ENCODE measurements at places on chromosomes 7 and 10.
A peak's percentile ranks its signal among the peaks of the same experiment; 100 is the strongest.

GRCh38 chr7:136046548-136046947, 69.4 kb upstream of the MTPN start:
- no peak for DNase-seq

GRCh38 chr7:33619264-33619663, 286.1 kb upstream of the BMPER start:
- DNase-seq = no peak

GRCh38 chr10:78377356-78377755, 343.7 kb downstream of the RPS24 start:
- DNase-seq = no peak

GRCh38 chr10:12193193-12193592, 2.5 kb downstream of the NUDT5 start:
- no peak for DNase-seq

- DNase-seq = no peak
Measured at GRCh38 chr7:15625466-15625865, 61.0 kb downstream of the MEOX2 start.

- no peak for DNase-seq
Measured at GRCh38 chr7:924541-925231, 29.8 kb downstream of the ADAP1 start.

DNA sequence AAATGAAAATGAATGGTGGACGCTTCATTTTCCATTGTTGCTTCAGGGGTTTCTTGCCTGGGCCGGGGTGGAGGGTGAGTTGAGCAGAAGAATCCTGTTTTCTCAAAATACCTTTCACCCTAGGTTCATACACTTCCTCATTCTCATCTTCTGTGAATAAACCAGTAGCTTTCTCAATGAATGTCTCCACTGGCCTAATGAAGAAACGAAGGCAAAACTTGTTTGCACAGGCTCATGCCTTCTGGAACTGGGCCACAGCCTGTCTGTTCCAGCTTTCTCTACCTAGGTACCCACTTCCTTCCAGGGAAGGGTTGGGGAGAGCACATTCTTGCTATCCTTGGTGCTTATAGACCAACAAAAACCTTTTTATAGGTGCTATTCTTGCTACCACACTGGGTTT, 21.3 kb downstream of the STMP1 start:
- DNase-seq = no peak

- DNase-seq = no peak
Measured at GRCh38 chr10:102917314-102917961, 656 bp upstream of the CNNM2 start.

GRCh38 chr10:48389272-48389671, 82.8 kb downstream of the MAPK8 start:
- DNase-seq = no peak

DNA sequence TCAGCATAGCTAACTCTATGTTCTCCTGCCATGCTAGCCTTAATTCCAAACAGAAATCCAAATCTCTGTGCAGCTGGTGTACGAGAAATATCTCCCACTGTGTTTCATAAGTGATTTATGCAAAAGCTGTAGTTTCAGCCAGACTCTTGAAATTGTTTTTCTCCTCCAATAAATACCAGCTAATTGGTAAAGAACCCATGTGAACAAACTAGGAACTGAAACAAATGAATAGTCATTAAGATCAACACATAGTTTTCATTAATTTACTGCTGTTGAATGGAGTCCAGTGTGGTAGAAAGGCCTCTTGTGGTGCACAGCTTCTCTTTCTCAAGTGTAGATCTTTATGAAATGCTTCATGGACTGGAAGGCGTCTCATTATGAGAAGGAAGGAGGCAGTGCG, 18.4 kb downstream of the PPP1R17 start:
- DNase-seq = no peak

DNA sequence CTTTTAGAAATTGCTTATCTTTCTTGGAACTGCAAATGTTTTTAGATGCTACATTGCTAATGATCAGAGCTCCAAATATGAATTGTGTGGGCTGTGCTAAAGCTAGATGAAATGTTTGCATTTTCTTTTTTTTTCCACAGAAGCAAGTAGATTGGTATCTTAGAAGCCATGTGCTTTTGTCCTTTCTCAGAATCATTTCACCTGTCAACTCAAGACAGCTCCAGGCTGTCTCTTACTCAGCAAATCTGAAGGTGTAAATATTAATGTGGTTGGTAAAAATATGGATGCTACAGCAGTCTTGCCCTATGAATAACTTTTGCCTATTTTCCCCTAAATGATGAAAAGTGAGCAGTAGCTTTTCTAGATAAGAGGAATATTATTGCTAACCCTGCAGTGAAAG, 41.2 kb downstream of the AP3M1 start:
- no peak for DNase-seq

- no peak for DNase-seq
Measured at GRCh38 chr10:92757066-92757710, 67.4 kb downstream of the HHEX start.

DNA sequence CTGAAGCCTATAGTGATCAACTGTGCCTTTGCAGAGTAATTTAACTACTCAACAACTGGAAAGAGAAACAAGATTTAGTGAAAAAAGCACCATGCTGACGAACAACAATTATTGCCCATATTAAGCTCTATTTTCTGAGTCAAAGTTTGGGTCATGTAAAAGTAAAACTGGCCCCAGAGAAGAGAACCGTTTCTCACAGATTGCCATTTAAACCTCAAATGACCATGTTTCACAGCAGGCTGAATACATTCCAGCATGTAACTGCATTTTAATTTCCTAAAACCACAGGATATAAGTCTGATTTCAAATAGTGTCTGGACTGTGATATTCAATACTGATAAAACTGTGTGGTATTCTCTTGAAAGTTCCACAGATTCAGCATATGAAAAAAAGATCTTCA, 140.7 kb downstream of the ATE1 start:
- no peak for DNase-seq

DNA sequence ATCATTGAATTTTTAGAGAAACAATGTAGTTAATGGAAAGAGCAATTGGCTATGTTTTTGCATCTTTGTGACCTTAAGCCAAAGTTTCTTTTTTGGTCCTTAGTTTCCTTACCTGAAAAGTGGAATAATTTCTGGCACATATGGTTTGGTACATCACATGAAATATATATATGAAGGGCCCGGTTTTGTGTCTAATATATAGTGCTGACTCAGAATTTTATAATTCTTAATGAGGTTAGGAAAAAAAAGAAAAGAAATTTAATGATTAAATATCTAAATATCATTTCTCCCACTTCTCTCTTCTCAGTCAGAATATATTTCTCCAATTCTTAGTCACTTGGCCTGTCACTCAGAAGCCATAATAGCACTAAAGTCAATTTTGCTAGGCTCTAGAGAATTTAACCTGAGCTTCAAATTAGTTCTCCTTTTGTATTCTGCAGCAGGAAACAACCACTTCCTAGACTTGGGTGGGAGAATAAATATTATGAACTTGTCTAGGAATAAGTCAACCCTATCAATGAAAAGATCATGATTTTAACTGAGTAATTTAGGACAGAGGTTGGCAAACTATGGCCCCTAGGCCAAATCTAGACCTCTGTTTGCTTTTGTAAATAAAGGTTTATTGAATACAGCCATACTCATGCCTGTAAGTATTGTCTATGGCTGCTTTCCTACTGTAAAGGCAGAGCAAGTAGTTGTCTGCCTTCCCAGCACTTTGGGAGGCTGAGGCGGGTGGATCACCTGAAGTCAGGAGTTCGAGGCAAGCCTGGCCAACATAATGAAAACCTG, 34.6 kb downstream of the PPP1R9A start:
- DNase-seq = peak; percentile 46

DNA sequence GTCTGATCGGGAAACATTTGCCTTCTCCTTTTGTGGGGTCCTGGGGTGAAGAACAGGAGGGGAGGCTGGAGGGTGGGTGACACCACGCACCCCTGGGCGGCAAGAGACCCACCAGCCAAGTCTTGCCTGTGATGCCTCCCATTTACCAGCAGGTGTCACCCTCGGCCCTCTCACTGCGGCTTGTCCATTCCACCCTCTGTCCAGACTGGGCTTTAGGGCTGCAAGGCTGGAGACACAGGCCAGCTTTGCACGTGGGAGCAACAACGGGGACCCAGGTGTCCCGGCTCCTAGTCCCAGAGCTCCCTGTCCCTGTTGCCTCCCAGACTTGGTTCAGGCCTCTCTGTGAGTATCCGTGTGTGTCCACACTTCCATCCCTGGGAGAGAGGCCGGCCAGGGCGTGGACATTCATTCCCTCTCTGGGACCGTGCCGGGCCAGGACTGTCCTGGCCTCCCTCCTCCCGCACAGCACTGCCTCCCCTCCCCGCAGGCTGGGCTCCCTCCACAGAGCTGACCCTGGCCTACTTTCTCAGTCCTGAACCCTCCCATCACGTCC, 36.2 kb upstream of the GTF2IRD1 start:
- DNase-seq = no peak

- no peak for DNase-seq
Measured at GRCh38 chr7:150507947-150508602, 6.6 kb upstream of the GIMAP7 start.

DNA sequence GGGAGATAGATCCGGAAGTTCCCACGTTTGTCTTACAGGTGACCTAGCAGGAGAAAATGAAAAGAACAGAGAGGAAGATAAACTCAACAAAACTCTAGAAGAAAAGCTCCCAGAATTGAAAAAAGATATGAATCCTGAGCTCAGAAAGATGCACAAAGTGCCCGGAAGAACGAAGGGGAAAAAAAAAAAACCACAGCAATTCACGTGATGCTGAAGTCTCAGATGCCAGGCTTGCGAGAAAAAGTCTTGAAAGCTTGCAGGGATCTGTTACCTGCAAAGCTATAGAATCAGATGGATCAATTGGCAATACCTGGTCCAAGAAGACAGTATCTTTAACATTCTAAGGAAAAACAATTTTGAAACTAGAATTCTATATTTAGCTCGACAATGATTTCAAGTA, 33.5 kb downstream of the CARD11 start:
- DNase-seq = no peak

- no peak for DNase-seq
Measured at GRCh38 chr10:89078724-89079672, 88.4 kb downstream of the FAS start.

GRCh38 chr10:118239236-118239630, 102.9 kb downstream of the FAM204A start:
- no peak for DNase-seq

GRCh38 chr7:41501006-41501405, 201.9 kb downstream of the INHBA start:
- no peak for DNase-seq

DNA sequence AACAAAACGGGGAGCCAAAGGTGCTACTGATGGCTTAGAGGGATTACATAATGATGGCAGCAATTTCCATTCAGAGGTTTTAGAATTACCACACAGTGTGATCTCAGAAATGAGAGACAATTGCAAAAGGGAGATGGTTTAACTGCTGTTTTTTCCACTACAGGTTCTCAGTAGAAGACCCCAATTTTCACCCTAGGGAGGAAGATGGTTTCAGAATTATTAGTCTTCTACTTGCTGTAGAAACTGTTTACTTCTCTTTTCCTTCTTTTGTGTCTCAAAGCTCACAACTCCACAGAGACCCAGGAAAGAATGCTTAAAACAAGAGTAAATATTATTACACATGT, 226.5 kb downstream of the INHBA start:
- no peak for DNase-seq

DNA sequence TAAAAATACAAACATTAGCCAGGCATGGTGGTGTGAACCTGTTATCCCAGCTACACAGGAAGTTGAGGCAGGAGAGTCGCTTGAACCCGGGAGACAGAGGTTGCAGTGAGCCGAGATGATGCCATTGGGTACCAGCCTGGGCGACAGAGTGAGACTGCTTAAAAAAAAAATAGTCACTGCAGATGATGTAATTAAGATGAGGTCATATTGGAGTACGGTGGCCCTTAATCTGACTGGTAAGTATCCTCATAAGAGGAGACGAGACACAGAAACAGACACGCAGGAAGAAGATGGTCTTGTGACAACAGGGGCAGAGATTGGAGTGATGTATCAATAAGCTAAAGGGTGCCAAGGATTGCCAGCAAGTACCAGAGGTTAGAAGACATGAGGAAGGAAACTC, 156.0 kb downstream of the FAM107B start:
- no peak for DNase-seq

DNA sequence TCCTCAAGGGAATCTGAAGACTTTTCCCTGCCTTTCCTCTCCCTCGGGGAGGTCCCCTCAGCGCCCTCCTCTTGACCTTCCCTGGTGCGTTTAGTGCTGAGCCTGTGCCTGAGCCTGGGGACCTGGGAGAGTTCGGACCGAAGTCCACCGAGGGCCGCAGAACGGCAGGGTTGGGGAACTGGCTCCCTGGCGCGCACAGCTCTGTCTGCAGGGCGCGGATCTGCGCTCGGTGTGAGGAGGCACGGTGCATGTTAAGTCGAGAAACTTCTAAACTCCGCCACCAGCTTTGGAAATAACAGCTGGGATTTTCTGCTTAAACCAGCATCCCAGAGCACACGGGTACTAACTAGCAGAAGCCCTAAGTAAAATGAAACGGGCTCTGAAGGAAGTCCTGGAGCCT, 44.2 kb upstream of the SLC29A4 start:
- DNase-seq = no peak

DNA sequence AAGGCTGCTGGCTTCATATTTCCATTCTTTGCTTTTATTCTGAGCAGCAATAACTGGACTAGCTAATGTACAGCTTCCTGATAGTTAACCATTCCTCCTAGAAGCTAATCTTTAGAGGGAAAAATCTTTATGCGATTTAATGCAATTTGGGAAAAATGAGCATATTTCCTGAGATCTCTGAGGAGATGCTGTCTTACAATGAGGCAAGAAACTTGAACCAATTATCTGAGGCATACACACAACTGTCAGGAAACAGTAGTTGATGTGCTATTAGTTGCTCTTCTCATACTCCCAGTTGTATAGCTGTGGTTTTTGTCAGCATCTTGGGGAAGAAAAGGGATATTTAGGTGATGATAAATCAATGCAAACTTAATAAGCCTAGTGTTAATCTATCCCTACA, 265.9 kb downstream of the NEBL start:
- no peak for DNase-seq

DNA sequence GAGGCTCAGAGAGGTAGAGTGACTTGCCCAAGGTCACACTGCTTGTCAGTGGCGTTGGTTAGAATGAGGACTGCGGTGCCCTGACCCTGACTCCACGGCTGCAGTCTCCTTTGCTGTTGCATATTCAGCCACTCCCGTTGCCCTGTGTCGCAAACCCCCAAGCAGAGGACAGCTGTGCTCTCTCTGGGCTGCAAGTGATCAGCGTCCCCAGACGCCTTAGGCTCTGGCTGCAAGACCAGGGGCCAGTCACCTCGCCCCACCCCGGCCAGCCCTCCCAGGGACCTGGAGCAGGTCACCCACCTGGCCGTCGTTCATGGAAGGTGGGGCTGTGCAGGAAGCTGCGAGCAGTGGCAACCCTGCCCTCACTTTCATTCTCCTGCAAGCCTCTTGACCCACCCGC, 51.7 kb upstream of the NANOS1 start:
- no peak for DNase-seq

- DNase-seq = no peak
Measured at GRCh38 chr7:157469181-157470016, 132.6 kb downstream of the DNAJB6 start.

DNA sequence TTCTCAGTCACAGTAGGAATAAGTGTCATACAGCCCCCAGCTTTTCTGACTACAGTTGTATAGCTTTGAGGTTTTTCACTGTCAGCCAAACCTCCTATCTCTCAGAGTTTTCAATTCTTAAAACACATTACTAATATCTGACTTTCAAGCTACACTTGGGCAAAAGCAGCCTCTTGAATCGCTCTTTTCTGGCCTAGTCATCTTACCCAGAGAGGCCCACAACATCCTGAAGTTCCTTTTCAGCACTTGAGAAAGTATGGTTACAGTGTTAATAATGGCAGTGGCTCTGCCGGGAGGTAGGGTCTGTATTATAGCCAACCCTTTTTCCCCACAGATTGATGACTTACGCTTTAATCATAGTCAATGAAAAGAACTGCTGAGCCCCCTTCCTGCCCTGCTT, 181.0 kb downstream of the LRRC4 start:
- no peak for DNase-seq

Measured in NCI-H1436 treated with DMSO at 0.1 percent for 48 hours (cell line).